ENCODE measurements at places on chromosomes 1 and 21.

- no peak for DNase-seq
Measured at GRCh38 chr21:38188037-38188436, 68.8 kb upstream of the KCNJ15 start.

DNA sequence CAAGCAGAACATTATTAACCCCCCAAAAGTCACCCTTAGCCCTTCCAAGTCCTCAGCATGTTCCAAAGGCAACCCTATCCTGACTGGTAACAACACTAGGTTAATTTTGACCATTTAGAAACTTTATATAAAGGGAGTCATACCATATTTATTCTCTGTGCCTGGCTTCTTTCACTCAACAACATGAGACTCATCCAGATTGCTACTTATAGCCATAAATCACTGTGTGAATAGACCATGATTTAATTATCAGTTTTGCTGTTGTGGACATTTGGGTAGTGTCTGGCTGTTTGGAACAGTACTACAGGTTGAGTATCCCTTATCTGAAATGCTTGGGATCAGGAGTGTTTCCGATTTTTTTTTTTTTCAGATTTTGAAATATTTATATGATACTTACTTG is 252.1 kb downstream of the DISC1 start:
- DNase-seq = no peak

GRCh38 chr1:234726359-234726943 is 116.5 kb upstream of the IRF2BP2 start:
- no peak for DNase-seq

- DNase-seq = no peak
Measured at GRCh38 chr1:205108464-205108863, 13.3 kb downstream of the RBBP5 start.

- DNase-seq = no peak
Measured at GRCh38 chr1:240854367-240854766, 242.4 kb upstream of the GREM2 start.

GRCh38 chr1:47380699-47381098 is 35.4 kb upstream of the FOXE3 start:
- DNase-seq = no peak

DNA sequence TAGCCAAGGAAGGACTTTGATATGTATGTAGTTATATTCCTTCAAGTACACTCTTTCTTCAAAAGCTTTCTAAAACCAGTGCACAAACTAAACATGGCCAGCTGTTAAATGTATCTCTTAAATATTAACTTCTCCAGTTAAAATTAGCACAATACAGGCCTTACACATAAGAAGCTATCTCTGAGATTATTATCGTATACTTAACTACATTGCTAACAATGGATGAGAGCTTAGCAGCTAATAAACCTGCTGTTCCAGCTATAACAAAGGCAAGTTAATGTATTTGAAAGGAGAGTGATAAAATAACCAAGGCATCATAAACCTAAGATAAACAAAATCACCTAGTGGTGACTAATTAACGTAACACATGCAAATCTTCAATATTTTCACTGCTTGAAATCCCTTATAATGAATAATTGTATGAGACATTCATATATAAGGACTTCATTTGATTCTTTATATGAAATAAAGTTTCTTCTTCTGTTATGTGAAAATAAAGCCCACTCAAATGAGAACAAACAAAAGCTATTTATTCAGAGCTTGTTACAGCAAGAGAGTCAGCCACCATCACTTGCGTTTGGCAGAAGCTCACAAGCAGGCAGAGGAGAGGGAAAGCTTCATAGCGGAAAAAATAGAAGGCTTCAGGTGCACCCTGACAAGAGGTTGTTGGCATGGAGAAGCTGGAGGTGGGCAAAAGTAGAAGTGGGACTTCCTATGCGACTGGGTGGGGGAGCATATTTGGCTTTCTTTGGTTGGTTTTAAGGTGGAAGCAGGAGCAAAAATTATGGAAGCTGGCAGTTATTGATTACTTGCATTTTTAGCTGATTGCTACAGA is 274.1 kb upstream of the CHRM3 start:
- DNase-seq = no peak

DNA sequence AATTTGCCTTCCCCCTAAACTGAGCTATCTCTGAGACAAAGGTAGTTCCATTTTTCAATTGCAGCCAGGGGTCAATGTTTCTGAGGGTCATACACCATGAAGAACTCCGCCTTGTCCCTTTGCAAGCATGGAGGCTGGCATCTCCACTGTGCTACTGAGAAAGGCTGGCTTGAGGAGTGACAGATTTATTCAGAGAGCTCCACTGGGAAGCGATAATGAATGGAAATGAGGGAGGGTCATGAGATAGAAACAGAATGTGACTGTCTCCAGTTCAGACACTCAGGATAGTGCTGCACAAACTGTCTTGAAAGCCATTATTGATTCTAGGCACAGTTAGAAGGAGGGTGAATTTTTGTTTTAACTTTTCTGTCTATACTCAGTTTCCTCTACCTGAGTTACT is 197.5 kb downstream of the ZNF326 start:
- no peak for DNase-seq

DNA sequence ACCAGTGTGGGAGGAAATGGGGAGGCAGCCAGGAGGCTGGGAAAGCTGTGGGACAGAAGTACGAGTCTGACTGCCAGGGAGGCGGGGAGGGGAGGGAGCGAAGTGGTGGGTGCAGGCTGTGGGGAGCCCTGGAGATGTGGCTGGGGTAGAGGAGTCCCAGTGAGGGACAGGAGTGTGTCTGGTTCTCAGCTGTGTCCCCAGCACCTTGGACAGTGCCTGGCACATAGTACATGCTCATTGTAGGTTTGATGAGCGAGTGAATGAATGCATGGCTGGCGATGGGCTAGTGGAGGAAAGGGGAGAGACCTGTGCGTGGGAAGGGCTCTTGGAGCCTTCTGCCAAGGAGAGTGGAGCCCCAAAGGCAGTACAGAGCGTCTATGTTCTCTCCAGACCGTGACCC is 104.1 kb downstream of the SIK1 start:
- no peak for DNase-seq

DNA sequence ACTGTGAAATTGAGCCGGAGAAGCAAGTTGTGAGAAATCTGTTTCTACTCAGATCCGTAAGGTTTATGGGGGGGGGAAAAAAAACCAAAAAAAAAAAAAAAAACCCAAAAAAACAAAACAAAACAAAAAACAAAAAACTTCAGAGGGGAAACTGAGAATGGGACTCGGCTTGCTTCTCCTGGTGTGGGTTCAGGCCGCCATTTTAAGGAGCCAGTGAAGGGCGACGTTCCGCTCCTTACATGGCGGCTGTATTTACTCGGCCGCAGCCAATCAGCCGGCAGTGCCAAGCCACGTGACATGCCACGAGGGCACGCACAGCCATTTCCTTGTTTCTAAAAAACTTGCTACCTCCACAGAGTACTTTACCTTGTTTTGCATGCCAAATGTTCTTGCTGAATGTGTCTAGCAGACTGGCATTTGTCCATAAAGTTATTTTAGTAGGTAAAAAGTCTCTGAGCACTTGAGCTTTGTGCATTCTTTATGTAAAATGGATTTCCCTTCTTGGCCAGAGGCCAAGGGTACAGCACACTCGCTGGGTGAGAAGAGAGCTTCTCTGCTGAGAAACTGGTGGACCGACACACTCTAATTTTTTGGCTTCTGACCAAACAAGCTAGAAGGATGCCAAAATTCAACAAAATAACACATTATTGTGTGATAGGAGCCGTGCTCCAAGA is 101.8 kb downstream of the NFIA start:
- DNase-seq = no peak

DNA sequence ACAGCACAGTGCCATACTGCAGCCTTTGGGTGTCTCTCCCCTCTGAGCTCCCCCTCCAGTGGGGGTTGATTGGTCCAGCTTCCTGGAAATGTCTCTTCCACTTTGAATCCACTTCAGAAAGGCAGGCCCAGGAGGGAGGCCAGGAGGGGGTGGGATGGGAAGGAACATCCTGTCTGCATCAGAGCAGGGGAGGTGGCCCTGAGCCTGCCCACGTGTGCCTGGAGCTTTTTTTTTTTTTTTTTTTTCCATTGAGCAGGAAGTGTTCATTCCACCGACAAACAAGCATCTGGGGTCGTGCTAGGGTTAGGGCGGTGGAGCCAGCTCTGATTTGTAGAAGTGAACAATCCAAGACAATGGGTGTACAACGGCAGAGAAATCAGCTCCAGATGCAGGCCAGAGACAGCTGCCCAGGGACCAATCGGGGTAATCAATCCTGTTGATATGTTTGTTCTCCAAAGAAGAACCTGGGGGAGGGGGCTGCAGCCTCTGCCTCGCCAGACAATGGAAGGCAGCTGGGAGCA is 93.3 kb downstream of the SSBP3 start:
- DNase-seq = no peak

GRCh38 chr1:42756956-42757891 is 9.6 kb downstream of the P3H1 start:
- DNase-seq = no peak

DNA sequence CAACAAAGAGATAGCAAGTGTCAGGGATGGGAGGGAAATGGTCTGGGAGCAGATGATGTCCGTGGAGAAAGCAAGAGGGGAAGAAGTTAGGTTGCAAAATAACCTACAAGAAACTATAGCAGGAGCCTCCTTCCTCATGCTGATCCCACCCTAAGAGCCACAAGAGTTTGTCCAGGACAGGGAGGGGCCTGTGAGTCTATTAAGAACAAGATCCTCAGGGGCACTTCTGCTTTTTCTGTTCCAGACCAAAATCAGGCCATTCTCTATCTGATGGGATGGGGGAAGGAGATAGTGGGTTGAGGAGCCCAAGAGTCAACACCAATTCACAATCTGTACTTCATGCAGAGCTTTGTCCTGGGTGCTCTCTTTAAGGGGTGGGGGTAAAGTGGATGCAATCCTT is 7.7 kb upstream of the ATP1A4 start:
- DNase-seq = no peak

GRCh38 chr1:54095546-54096226 is 42.3 kb downstream of the TCEANC2 start:
- DNase-seq = no peak

- DNase-seq = no peak
Measured at GRCh38 chr1:59750328-59751003, 64.3 kb upstream of the HOOK1 start.

GRCh38 chr1:64114012-64114525 is 89.4 kb upstream of the UBE2U start:
- DNase-seq = no peak

DNA sequence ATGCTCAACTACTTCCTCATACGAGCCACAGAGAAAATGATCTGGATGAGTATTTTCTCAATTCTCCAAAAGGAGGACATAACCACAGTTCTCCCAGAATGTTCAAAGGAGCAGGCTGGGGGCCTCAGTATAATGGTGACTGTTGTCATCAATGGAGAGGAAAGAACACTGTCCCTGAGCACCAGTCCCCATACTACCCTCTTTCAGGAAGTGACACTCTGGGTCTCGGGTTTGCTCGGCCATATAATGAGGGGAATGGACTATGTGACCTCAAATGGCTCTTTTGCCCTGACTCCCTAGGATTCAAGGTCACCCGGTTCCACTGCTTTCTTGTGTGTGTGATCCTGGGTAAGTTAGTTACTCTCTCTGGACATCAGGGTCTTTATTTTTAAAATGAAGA is 22.8 kb downstream of the SLC9A1 start:
- no peak for DNase-seq

Data from vagina (tissue), 2 donors.